Mucosa of gallbladder (tissue), 1 donor: ENCODE measurements at places on chromosomes 7 and 10. TPM values are rescaled to one million over a fixed set of nuclear protein-coding genes. Genes with fewer than 3 reads are reported as not detected.

DNA sequence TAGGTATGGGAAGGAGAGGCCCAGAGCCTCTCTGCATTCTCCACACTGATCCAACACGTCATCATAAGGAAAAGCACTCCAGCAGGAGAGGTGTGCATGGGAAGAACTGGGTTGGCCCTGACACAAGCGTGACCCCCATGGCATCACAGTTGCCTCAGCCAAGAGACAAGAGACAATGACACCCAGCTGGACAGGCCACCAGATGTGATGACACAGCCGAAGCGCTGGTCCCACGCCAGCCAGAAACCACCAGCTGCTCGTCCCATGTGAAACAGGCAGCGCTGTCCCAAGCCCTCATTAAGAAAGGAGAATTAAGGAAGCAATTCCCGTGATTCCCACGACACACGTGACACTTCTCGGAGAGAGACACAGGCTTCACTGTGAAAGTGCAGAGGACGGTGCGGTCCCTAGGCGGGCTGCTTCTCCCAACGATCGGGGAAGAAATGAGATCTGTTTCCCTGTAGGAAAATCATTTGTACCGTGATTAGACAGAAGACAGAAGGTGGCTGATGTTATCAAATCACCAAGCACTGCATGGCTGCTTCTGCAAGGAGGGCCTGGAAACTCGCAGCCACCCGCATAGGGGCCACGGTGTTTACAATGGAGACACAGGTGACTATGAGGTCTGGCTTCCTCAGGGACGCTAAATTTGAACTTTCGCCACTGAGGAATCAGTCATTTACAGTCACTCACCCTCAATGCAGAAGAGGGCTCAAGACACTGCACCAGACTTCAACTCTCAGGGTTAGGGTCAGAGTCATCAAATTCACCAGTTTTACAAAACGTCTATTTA lies 74.5 kb downstream of the DIP2C start:
- no peak for DNase-seq

GRCh38 chr10:130175074-130175473 lies 38.9 kb downstream of the GLRX3 start:
- DNase-seq, result no peak

GRCh38 chr7:27897441-27897847 lies 157.5 kb downstream of the TAX1BP1 start:
- DNase-seq, result peak; percentile 34

TFAM gene
- total RNA-seq, result 29.8 TPM

GBX1 gene
- total RNA-seq, result not detected
